ENCODE measurements at places on chromosomes 2 and 18.

GRCh38 chr2:102667072-102667471 is 47.7 kb downstream of the SLC9A2 start:
- no peak for DNase-seq

- peak; percentile 56 for DNase-seq
Measured at GRCh38 chr2:11829324-11829946, 83.0 kb downstream of the LPIN1 start.

DNA sequence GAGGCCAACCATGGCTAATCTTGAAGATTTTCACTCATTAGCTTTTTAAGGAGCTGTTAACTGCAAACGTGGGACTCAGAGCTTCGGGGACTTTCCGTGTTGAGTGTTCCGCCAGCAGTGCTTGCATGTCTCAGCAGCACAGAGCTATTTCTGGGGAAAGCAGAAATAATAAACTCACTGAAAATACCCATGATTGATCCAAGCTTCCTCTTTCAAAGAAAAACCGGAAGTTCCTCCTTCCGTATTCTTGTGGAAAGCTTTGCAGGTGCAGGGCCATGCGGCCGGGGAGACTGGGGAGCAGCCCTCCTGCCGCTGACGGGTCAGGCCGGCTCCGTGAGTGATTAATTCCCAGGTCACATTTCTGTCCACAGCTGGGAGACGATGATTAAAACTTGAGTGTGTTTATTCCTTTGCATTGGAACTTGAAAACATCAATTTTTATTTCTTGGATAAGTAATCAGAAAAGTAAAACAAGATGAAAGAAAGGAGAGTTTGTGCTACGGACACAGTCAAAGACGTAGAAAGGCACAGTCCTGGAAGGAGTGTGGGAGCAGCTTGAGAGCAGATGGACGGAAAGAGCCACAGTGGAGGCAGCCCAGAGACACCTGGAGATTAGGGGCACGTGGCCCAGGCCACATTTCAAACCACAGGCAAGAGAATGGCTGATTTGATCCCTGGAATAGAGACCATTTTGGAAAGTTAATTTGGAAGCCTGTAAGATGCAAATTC is 54.2 kb upstream of the CTDP1 start:
- DNase-seq: no peak

DNA sequence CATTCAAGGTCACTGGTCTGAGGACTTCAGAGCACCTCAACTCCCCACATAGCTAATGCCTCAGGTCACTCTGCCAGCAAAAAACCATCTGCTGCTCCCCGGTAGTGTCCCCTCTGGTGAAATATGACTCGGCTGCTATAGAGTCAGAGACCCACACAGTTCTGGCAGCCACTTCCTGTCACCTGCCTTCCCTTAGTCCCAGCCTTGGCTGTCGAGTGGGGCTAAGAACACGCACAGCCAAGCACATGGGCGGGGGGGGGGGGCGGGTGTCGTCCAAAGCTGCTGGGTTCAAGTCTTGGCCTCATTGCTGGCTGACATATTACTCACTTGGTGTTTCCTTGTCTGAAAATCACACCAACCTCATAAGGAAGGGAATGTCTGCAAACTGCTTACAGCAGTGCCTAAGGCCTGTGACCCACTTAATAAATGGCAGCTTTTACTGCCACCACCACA is 37.5 kb downstream of the POLR1A start:
- DNase-seq: peak; percentile 60

DNA sequence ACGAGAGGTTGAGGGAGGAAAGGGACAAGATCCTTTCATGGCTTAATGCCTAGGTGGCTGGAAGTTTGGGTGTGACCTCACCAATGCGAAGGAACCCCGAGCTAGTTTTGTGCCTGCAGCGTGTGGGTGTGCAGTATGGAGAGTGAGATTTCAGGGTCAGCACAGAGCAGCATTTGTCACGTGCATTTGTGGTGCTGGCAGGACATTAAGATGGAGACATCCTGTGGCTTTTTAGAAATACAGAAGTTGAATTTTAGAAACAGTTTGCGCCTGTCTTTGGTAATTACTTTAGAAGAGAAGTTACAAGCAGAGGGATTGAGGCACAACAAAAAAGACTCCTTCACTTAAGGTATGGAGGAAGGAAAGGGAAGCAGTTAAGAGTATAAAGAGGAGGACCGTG is 258.2 kb upstream of the THUMPD2 start:
- DNase-seq: no peak

DNA sequence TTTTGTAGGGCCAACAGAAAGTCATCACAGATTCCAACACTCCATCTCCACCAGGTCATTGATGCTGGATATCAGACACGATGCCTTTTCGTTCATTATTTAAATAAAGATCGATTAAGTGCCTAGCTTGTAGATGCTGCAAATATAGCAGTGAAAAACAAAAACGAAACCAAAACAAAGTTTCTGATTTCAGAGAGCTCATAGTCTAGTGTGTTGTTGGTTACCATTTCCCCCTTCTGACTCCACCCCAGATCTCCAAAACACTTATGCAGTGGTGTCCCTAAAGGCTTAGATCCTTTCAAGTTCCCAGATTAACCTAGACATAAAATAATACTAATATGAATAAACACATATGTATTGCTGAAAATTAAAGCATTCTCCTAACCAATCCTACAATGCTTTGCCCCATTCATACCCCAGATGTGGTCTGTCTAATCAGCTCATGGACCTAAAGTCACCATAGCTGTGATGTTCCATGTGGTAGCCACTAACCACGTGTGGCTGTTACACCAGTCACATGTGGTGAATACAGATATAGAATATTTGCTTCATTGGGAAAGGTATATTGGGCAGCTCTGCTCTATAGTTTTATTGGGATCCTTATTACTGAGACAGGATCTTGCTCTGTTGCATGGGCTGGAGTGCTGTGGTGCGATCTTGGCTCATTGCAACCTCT is 787.2 kb downstream of the TDRD15 start:
- no peak for DNase-seq

GRCh38 chr18:11119550-11119949 is 29.8 kb downstream of the PIEZO2 start:
- peak; percentile 19 for DNase-seq

DNA sequence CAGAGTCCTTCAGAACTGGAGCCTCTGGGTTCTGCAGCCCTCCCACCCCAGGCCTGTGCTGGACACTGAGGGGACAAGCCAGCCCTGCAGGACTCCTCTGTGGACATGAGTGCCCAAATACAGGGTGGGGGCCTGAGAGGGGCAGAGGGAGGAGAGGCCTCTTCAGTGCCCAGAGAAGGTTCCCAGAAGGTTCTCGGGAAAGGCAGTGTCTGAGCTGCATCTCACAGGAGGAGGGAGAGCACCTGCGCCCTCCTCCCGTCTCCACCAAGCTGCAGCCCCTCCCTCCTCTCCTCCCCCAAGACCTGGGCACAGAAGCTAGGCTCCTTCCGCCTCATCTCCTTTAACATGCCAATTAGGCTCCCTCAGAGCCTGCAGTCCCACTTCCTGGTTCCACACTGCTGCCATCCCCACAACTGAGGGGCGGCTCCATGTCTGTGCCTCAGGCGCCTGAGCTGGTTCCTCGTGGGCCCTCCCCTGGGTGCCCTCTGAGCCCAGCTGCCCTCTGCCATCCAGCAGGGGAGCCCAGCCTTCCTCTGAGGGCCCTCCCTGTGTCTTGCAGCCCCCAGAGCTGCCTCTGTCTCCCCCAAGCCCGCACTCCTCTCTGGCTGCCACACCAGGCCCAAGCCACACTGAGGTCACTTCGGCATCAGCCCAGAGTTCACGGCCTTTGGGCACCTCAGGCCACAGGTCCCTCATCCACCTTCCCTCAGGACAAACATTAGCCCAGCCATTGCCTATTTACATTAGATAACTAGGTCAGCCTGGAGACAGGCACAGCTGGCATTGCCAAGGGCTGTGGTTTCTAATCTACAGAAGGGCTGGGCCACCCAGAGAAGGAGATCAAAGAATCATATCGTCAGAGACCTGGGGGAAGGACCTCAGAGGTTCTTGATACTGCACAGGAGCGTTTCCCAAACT is 28.9 kb downstream of the KCNK3 start:
- peak; percentile 62 for DNase-seq

DNA sequence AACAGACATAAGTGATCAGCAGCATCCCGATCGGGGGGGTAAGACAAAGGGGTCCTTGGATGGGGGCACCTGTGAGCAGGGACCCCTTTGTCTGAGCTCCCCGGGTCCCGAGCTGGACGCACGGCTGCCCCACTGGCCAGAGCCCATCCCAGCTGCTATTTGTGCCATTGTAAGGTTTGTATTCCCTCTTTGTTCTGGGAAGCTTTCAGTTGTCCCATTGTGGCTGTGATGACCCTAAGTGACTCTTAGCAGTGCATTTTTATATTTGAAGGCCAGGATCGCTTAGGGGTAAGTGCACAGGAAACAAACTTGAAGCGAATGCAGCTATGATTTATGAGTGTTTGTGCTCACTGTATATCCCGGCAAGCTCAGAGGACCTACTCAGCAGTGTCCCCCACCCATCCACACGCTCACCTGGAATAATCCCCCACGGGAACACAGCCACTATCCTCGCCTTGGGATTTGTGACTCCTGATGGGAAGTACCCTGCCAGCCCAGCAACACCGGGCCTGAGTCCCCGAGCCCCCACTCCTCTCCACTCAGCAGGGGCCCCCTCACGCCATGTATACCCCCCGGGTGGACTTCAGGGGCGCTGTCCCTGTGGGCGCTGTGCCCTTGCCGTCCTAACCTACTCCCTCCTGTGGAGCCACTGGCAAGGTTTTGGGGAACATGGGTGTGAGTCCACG is 80.1 kb downstream of the MBP start:
- no peak for DNase-seq

GRCh38 chr2:160940271-160940670 is 220.0 kb upstream of the TANK start:
- DNase-seq: no peak

DNA sequence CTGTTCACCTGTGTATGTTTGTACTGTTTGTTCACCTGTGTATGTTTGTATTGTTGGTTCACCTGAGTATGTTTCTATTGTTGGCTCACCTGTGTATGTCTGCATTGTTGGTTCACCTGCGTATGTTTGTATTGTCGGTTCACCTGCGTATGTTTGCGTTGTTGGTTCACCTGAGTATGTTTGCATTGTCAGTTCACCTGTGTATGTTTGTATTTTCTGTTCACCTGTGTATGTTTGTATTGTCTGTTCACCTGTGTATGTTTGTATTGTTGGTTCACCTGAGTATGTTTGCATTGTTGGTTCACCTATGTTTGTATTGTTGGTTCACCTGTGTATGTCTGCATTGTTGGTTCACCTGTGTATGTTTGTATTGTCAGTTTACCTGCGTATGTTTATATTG is 14.6 kb downstream of the ADI1 start:
- DNase-seq: no peak

GRCh38 chr18:59056706-59057492 is 82.8 kb upstream of the SEC11C start:
- DNase-seq: peak; percentile 55

- no peak for DNase-seq
Measured at GRCh38 chr2:238966072-238966937, 118.4 kb downstream of the TWIST2 start.

DNA sequence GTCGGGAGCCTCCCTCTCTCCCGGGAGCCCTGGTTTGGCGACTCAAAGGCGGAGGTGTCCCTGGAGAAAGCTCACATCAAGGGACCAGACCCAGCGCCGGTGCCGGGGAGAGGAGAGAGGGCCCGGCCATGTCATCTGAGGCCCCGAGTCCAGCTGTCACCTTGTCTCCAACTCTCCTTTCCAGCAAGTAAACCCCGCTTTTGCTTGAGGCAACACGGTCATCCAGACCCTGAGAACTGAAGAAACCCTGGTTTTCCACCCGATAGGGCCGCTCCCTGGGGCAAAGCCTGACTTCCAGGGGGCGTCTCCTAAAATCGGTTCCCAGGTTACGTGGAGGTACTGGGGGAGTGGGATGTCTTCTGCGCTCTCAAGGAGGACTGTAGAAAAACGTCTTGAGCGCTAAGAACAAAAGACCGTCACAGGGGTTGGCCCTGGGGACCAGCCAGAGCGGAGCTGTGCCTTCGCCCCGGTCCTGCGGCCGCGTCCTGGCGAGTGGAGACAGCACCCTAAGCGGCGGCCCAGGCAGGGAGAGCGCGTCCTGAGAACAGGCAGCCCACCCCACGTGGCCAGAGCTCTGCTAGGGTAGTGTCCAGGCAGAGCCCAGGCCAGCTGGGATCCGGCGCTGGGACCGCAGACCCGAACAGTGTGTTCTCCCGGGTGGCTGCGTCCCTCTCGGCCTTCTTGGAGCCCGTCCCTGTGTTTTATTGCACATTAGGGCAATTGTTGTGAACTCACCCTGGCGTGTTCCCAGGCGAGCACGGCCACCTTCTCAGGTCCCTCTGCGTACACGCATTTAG is 55.7 kb downstream of the TMEM18 start:
- no peak for DNase-seq
